ENCODE measurements at places on chromosomes 5 and 9. TPM values are rescaled to one million over a fixed set of nuclear protein-coding genes. Genes with fewer than 3 reads are reported as not detected.

DNA sequence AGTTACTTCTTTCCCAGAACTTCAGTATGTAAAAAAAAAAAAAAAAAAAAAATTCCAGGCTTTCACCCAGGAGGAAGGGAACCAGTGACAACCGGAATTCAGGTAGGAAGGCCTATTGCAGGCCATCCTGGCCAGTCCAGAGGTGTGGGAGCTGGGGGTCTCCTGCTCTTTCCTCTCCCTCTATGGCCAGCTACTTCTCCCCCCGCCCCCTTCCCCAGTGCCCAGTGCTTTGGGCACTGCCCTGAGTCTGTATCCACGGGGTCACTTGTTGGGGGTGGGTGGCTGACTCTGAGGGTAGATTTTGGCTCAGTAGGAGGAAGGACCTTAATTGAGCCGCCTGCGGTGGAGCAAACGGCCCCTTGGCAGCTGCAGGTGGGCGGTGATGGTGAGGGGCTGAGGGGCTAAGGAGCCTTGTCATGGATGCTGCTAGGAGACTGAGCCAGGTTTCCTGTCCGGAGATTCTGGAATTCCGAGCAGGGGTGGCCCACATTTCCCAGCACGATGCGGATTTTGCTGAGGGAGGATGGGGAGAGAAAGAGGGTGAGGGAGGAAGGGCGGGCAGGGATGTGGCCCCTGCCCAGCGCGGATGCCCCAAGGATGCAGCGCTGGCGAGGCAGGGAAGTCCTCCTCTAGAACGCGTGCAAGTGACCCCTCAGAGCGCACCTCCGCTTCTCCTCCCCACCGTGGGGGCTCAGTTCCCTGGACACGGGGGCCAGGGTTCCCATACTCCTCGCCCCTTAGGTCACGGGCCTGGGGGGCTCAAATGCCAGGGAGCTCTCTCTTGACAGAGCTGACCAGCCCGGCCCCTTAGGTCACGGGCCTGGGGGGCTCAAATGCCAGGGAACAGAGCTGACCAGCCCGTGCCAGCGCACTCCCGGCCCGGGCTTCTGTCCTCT is 1.2 kb upstream of the PHF2 start:
- DNase-seq: no peak

ENTREP1 gene
- polyA plus RNA-seq: 36.4 TPM

AHRR gene
- polyA plus RNA-seq: 3.1 TPM

DNA sequence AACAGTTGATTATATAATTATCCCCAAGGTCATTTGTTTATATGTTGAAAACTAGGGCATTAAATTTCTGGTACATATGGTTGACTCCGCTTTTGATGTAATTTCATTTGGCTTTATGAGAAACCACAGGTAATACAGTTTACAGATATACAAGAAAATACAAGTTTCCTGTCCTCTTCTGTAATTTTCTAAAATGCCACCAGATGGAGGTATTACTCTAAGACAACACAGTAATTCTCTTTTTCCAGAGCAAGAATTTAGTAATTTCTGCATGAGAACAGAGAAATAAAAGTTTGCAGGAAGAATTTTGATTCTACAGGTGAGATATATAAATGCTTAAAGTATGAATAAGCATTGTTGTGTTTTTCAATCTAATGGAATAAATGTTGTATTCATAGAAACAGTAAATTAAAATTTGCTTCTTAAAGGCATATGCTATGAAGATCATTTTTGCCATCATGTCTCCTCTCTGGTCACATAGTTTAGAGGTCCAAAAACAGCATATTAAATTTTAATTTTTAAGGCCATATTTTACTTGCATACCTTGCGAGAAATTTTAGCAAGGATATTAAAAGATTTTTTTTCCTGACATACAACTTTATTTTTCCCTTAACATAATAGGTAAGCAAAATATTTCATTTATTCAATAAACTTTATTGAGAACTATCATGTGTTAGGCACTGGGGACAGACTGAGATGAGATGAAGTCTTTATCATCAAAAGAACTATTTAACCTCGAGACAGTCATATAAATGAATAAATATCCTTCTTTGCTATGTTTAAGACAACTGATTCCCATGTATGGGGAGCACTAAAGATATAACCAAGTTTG is 22.7 kb downstream of the CHD1 start:
- no peak for DNase-seq

GRCh38 chr5:144386315-144386714 is 215.6 kb downstream of the KCTD16 start:
- no peak for DNase-seq
